Subcutaneous adipose tissue (tissue), 4 donors: ENCODE measurements at places on chromosomes 1 and 21. TPM values are rescaled to one million over a fixed set of nuclear protein-coding genes. Genes with fewer than 3 reads are reported as not detected.

CENPF gene
- total RNA-seq = 5.1 TPM

KIAA0040 gene
- 38.1 TPM for total RNA-seq

DNALI1 gene
- 1.7 TPM for total RNA-seq

FAM72C gene
- total RNA-seq = not detected

AMY1B gene
- not detected for total RNA-seq

SNAP47 gene
- total RNA-seq = 23.9 TPM

CFAP74 gene
- total RNA-seq = not detected

NCF2 gene
- 128 TPM for total RNA-seq

IFNLR1 gene
- not detected for total RNA-seq

ETV3L gene
- total RNA-seq = not detected

C1orf167 gene
- not detected for total RNA-seq

VWA5B1 gene
- not detected for total RNA-seq

CFAP45 gene
- total RNA-seq = 0.85 TPM

SPRR2D gene
- total RNA-seq = not detected

ZNF648 gene
- total RNA-seq = 0.19 TPM
